ENCODE measurements at places on chromosomes 6 and 20.
A peak's percentile ranks its signal among the peaks of the same experiment; 100 is the strongest.

DNA sequence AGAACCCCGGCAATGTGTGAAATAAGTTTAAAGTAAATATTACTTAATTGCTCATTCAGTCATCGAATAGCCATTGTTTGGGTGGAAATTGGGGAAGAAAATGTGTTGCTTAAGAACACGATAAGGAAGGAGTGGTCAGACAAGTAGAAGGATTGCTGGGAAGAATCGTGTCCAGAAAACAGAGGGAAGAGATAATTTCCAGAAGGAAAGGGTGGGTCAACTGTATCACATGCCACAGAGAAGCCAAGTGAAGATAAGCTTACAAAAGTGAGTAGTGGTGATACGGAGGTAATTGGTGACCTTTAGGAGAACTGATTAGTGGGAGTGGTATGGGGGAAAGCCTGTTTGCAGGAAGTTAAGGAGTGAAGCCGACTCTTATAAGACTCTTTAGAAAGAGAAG, 306.2 kb downstream of the SOX4 start:
- no peak for DNase-seq

GRCh38 chr20:6074145-6074561, 20.3 kb upstream of the LRRN4 start:
- DNase-seq = no peak

- DNase-seq = no peak
These were observed 55.0 kb upstream of the PLCB1 start for GRCh38 chr20:8077137-8077466.

DNA sequence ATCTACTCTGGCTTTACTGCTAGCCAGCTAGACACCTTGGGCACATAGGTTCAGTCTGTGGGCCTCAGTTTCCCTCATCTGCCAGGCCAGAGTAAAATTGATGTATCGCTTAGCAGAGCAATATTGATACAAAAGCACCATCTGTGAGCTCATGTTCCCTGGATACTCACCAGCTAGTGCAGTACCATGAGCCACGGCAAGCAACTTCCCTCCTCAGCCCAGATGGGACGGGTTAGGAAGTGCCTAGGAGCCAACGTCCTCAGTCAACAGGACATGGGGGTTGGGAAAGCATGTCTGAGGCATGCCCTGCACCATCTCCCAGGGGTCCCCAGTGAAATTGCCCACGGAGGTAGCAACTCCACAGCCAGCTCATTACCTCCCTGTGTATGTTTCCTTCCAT, 258.3 kb downstream of the ANKRD60 start:
- no peak for DNase-seq

GRCh38 chr6:39088331-39088730, 26.7 kb downstream of the SAYSD1 start:
- peak; percentile 39 for DNase-seq
